ENCODE measurements at places on chromosomes 3 and 15. TPM values are rescaled to one million over a fixed set of nuclear protein-coding genes. Genes with fewer than 3 reads are reported as not detected.

The SI gene
- not detected for polyA plus RNA-seq

The GABRR3 gene
- polyA plus RNA-seq: not detected

The PRR20G gene
- polyA plus RNA-seq: not detected

The DPPA2 gene
- polyA plus RNA-seq: not detected

The PLAAT1 gene
- polyA plus RNA-seq: 0.73 TPM

The CILP gene
- 0.02 TPM for polyA plus RNA-seq

The C3orf85 gene
- polyA plus RNA-seq: not detected

The EOGT gene
- polyA plus RNA-seq: 12.3 TPM
